Stimulated activated CD4-positive, alpha-beta T cell treated with anti-CD3 and anti-CD28 coated beads, Interleukin-1b, Interleukin-23, amount 100 ng/mL, for 1 hour (primary cell): ENCODE measurements at places on chromosomes 3 and 15.

GRCh38 chr3:129341331-129342141, 62.9 kb downstream of the HMCES start:
- no peak for DNase-seq

GRCh38 chr3:11588338-11588737, 55.4 kb downstream of the VGLL4 start:
- DNase-seq: no peak

DNA sequence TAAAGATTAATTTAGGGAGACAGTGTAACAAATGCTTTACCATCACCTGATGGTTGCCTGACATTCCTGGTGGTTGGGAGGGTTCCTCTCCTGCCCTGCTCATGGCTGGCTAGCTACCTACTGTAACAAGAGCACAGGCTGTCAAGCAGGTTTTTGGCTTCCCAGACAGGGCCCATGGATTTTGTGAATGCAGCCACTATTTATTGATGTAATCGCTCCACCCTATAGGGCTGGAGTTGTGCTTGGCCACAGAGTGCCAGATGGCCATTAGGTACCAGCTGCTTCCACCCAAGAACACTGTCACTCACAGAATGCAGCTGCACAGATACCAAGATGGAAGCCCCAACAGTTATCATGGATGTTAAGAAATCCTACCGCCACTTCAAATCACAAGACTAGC, 31.0 kb upstream of the KLHL25 start:
- no peak for DNase-seq

- no peak for DNase-seq
These were observed 35.4 kb downstream of the OSBPL10 start for GRCh38 chr3:31945738-31946052.

- no peak for DNase-seq
These were observed 265.8 kb upstream of the ZNF717 start for GRCh38 chr3:76051145-76051544.
